Effector memory CD4-positive, alpha-beta T cell (primary cell): ENCODE measurements at places on chromosomes 5 and 9.

DNA sequence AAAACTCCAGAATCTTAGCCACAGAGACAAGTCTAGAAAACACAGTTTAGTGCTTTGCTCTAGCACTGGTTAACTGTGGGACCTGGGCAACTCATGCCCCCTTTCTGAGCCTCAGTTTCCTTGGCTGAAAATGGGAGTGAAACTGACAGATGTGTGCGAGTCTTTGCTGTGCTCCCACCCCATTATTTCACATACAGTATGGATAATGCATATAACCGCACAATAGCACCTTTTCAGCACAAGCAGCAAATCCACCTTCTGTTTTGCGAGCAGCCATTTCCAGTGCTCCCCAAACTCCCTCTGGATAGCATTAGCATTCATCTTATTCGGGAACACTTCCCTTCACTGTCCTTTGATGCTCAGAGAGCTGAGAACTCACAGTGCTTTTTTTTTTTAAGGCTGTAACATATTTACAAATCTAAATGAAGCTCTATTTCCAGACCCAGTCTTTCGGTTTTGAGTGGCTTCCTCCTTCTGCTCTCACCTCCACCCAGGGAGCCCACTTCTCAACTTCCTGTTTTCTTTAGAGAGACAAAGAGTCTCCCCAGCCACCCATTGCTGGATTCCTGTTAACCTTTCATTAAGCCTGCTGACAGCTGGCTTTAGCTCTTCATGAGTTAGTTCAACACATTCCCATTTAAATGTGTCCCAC lies 49.2 kb downstream of the TIMD4 start:
- peak; percentile 0 for DNase-seq

DNA sequence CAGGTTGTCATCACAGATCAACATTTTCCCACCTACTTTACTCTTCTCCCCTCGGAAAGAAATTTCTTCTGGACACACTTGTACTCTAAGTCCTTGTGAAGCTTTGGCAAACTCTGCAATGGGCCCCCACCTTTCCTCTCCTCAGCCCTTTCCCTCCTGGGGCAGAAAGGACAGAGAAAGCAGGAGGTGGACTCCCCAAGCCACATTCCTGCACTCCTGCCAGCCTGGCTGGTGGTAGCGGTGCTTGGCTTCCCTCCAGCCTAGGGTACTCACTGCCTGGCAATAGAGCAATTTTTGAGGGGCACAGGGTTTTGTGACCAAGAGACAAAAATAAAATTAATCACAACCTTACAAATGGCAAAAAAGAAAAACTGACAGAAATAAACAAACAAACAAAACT lies 451.4 kb downstream of the ZSWIM6 start:
- DNase-seq: no peak

GRCh38 chr9:112310826-112311225 lies 22.6 kb downstream of the PTBP3 start:
- DNase-seq: no peak

GRCh38 chr9:86912210-86912609 lies 35.1 kb downstream of the GAS1 start:
- DNase-seq: no peak

DNA sequence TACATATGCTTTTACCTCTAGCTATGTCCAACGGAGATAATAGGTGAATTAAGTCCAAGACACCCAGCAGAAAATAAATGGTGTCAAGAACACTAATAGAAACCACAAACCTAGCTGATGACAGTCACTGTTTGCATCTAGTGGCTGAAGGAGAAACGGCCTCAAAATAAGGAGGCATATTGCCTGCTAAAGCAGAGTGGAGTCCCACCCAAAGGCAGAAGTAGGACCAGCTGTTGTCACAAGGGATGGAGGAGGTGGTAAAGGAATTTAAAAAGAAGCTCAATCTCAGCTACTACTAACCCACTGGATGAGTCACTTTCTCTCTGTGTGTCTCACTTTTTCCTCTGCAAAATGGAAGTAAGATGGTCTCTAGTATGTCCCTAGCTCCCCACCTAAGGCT lies 224.3 kb downstream of the GRIA1 start:
- DNase-seq: no peak

DNA sequence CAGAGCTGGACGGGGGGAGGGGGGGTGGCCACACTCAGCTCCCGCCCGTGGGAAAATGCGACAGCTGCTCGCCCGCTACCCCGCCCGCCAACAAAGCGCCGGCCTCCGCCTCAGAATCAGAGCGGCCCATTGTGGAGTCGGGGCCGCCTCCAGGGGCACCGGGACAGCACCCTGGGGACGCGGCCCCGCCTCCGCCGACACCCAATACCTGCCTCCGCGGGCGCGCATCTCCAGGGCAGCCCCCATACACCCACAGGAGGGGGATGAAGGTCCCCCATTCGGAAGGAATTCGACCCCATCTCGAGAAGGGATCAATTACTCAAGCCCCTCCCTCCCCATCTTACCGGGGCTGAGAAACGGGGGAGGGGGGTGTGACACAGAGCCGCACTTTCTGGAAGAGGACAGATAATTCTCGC lies 1.3 kb downstream of the NOTCH1 start:
- peak; percentile 27 for DNase-seq

DNA sequence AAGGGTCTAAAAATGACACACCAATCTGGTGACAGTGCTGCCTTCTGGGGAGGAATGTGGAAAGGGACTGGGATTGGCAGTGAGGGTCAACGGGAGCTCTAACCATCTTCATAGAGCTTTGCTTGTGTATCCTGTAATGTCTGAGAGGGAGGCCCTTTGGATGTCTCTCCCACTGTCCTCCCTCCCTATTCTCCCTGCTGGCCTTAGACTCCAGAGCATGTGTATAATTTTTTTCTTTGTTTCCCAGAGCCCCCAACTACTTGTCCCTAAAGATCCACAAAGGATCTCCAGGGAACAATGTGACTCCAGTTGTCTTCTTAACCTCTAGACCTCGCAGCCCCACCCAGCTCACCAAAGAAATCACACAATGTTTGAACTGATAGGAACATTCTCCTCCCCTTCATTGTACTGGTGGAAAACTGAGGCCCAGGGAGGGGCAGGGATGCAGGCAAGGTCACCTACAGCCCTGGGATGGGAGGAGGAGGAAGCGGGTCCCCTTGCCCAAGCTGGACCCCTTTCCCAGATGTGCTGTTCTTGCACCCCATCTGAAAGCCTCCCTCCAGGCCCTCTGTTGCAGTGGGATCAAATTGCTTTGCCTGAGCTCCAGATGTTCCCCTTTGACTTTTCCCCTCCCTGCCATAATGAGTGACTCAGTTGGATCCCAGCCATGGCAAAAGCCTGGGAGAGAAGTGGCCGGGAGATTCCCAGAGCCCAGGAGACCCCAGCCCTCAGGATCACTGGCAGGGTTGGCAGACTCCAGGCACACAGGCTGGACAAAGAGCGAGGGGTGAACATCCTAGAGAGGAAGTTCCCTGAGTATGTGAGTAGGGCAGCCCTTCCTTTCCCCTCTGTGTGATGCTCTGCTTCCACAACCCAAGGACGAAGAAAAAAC lies 21.8 kb downstream of the SPARC start:
- no peak for DNase-seq

DNA sequence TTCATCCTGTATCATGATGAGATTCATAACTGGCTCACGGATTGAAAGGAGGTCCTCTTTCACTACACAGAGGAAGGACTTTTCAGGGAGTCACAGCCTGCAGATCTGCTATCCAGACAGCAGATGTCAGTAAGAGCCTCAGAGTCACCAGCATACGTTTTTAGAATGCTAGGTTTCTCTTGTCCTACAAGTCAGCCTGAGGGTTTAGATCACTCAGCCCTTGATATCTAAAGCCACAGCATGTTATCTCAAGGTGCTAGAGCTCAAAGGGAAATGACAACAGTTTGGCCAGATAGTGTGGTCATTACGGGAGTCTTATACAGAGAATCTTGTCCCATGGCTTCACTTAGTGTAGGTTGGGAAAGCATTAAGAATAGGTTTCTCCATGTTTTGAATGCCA lies 30.9 kb upstream of the SLC46A2 start:
- DNase-seq: no peak

GRCh38 chr5:169999621-170000020 lies 19.3 kb upstream of the INSYN2B start:
- no peak for DNase-seq

- peak; percentile 23 for DNase-seq
These were observed 11.7 kb downstream of the TSPAN17 start for GRCh38 chr5:176658817-176659511.

DNA sequence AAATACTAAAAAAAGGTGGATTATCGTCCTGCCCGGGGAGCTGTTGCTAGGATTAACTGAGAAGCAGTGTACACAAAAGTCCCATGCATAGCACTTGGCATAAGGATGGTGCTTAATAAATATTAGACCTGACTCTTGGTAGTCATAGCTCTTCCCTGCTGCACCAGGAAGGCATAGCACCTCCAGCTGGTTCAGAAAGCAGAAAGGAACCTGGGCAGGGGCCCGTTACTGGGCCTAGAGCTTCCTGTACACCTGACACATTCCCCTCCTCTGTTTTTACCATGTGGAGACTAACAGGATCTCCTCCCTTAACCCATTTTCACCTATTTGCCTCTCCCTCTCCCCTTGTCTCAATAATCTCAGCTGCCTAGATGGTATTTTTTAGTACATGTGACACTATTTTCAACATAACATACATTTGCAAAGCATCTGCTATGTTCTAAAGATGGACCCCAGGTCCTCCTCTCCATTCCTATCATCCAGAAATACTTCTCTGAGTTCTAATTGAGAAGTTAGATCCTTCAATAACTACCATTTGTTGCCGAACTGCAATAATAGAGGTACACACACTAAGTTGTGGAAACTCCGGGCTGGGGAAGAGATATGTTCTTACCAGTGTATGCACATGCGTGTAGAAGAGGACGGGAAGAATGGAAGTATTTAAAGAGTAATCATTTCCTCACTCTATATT lies 3.2 kb upstream of the ANP32B start:
- no peak for DNase-seq

DNA sequence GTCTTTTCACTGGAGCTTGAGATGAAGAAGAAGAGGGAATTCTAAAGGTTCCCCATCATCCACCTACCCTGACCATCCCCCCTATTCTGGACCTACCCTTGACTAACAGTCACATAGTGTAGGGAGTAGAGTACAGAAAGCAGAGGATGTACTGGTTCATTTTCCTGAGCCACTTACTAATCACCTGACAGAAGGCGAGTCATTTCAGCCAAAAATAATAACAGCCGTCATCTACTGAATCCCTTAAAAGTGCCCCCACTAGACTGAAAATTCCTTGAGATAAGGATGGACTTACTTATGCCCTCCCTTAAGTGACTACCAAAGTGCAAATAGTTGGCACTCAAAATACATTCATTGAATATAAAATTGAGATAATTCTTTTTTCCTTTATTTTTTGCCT lies 112.2 kb downstream of the FOXD1 start:
- DNase-seq: no peak

DNA sequence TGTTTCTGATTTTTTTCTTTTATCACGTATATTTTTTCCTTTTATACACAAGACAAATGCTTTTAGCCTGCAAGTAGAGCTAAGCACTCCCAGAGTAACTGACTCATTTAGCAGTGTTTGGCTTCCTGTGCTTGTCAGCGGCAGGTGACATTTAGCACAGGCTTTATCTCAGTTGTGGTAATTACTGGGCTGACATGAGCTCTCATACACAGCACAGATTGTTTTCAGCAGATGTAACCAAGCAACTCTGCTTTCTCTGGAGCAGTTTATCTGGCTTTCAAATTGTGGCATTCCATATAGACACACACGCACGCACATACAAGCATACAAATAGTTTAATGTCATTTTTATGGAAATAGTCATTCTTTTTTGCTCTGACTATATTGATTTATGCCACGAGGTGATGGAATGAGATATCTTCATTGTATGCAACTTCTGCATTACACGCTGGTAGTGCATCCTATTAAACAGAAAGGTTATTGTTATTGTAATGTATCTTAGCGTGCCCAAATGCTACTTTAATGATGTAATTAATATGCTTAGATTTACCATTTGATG lies 379.0 kb upstream of the GRAMD2B start:
- no peak for DNase-seq

DNA sequence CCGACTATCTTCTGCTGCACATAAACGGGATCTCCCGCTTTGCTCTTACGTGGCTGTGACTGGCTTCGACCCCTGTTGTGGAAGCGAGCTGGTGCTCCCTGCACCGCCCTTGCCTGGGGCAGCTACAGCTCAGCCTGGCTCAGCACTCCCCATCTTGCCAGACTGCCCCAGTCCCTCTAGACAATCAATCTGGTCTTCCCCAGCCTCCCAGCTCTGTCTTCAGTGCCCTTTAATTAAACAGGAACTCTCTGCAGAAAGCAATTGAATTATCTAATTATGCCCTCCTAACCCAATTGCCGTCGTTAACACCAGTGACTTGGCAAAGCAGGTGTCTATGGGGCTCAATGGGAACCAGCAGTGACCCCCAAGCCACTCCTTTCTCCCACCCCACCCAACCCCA lies 18.9 kb upstream of the NTNG2 start:
- no peak for DNase-seq

- no peak for DNase-seq
These were observed 22.9 kb downstream of the NUDT12 start for GRCh38 chr5:103539376-103540330.

- DNase-seq: no peak
These were observed 22.3 kb upstream of the TRPM6 start for GRCh38 chr9:74910036-74910435.

- DNase-seq: no peak
These were observed 292.8 kb downstream of the YTHDC2 start for GRCh38 chr5:113806250-113806649.

- no peak for DNase-seq
These were observed 400.1 kb upstream of the PCSK5 start for GRCh38 chr9:75490326-75490725.

GRCh38 chr9:1460143-1460769 lies 410.1 kb downstream of the DMRT2 start:
- no peak for DNase-seq

- DNase-seq: no peak
These were observed 14.3 kb downstream of the ZBTB34 start for GRCh38 chr9:126874546-126875314.

DNA sequence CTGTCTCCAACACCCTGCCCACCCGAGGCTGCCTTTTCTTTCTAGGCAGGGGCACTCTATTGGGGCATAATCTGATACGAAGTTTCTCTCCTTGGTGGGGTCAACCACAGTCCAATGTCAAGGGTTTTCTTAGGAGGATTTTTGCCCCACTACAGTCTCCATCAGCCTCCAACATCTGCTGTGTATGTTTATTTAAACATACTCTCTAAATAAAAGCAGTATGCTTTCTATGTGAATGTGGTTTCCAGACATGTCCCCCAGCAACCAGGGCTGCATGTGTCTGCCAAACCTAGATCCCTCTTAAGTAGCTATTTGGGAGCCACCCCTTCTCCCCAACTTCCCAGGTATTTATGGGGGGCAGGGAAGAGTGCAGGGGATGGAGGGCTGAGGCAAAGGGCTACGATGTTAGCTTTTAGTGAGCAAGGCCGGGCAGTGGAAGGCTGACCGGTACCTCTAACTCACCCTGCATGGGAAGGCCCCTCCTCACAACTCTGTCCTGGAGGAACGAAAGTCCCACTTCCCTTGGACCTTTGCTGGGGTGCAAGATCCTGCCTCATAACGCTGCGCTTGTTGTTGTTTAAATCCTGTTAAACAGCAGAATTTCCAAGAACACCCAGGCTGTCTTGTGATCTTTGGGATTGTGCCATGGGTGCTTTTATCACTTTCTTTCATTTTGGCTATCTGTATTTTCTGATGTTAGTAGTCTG lies 75.4 kb downstream of the NREP start:
- DNase-seq: no peak

GRCh38 chr5:33316773-33317172 lies 124.0 kb upstream of the TARS1 start:
- no peak for DNase-seq
